ENCODE measurements at places on chromosomes 7 and 10.

DNA sequence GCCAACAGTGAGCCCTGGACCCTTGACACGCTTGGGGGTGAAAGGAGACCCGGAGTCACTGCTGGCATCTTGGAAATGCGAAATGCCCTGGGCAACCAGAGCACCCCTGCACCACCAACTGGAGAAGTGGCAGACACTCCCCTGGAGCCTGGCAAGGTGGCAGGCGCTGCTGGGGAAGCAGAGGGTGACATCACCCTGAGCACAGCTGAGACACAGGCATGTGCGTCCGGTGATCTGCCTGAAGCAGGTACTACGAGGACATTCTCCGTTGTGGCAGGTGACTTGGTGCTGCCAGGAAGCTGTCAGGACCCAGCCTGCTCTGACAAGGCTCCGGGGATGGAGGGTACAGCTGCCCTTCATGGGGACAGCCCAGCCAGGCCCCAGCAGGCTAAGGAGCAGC is 98.5 kb downstream of the TACC2 start:
- no peak for DNase-seq

GRCh38 chr10:116336866-116337265 is 12.6 kb downstream of the CCDC172 start:
- DNase-seq: no peak

- DNase-seq: no peak
Observed at GRCh38 chr7:66169616-66170015, 35.5 kb upstream of the TPST1 start.

- DNase-seq: no peak
Observed at GRCh38 chr10:4807761-4808507, 18.1 kb upstream of the AKR1E2 start.

Measured in GF-D8 (cell line).